A549 treated with RU486 at 1 μM for 4 hours (cell line): ENCODE measurements at places on chromosomes 2 and 18. TPM values are rescaled to one million over a fixed set of nuclear protein-coding genes. Genes with fewer than 3 reads are reported as not detected.

ABCG5 gene
- not detected in 5 replicates for total RNA-seq

SH2D6 gene
- 0.46 to 1.6 TPM (median 0.55 TPM) in 5 replicates for total RNA-seq

KCNE4 gene
- 0.63 to 1.2 TPM (median 0.79 TPM) in 5 replicates for total RNA-seq

CAPN14 gene
- total RNA-seq: 0.03 to 0.07 TPM (median 0.05 TPM) in 3 of 5 replicates, not detected in the others

CNGA3 gene
- 0.02 to 0.06 TPM in 2 of 5 replicates, not detected in the others for total RNA-seq

PIEZO2 gene
- 0.50 to 0.71 TPM (median 0.70 TPM) in 5 replicates for total RNA-seq

MREG gene
- total RNA-seq: 5.3 to 6.8 TPM (median 5.7 TPM) in 5 replicates

IL1R2 gene
- 0.42 to 1.1 TPM (median 0.57 TPM) in 5 replicates for total RNA-seq
